ENCODE measurements at places on chromosomes 5 and 9.

DNA sequence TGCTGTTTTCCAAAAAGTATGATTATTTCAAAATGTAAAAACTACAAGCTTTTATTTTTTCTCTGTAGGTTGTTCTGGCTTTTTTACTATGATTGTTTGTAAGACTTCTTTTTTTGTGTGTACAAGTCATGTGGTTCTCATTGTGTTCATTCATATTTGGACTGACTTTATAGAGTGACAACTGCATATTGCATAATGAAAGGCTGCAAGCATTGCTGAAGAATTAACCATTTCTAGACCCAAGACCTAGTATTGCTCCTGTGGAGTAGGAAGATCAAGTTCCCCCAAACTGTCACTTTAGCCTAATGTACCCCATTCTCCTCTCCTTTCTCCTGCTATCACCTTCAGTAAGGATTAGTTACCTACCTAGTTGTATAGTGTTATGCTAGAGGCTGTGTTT is 10.0 kb downstream of the MAP1B start:
- DNase-seq: no peak

- no peak for DNase-seq
Observed at GRCh38 chr5:15585841-15586591, 86.0 kb downstream of the FBXL7 start.

DNA sequence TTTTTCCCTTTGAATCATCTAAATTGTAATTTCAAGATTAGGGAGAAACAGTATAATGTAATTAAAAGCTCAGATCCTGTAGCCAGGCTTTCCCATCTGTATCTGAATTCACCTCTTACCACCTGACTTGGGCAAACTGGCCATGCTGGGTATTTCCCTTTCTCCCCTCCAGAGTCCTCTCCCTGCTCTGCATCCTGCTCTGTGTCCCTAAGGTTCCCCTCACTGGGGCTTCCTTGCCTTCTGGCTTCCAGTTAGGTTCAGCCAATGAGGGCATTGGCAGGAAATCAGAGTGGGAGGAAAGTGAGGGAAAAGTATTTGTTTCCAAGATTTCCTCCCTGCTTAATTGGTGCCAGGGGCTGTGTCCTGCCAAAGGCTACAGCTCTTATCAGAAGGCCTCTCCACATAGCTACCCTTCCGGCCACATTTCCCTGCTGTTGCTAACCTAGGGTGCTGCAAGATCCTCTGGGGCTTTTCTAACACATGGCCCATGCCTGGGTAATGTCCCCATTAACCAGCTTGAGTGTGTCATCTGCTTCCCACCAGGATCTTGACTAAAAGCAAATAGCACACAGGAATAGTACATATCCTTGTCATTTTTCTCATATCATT is 51.0 kb upstream of the MPDZ start:
- no peak for DNase-seq

DNA sequence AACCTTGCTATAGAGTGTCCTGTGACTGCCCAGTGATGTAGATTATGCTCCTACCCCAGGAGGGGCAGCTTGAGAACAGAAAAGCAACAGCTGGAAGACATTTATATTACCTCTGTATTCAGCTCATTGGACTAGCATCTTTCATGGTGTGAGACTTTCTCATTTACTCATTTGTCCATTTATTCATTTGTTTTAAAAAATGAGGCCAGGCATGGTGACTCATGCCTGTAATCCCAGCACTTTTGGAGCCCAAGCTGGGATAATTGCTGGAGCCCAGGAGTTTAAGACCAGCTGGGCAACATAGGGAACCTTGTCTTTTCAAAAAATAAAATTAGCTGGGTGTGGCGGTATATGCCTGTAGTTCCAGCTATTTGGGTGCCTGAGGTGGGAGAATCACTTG is 130.0 kb upstream of the LHFPL2 start:
- DNase-seq: no peak

- DNase-seq: peak; percentile 44
Observed at GRCh38 chr5:115543365-115544042, 1.1 kb downstream of the FEM1C start.

GRCh38 chr5:170217831-170218230 is 15.0 kb upstream of the C5orf58 start:
- DNase-seq: no peak

- DNase-seq: no peak
Observed at GRCh38 chr9:114619191-114619761, 8.2 kb downstream of the TMEM268 start.

DNA sequence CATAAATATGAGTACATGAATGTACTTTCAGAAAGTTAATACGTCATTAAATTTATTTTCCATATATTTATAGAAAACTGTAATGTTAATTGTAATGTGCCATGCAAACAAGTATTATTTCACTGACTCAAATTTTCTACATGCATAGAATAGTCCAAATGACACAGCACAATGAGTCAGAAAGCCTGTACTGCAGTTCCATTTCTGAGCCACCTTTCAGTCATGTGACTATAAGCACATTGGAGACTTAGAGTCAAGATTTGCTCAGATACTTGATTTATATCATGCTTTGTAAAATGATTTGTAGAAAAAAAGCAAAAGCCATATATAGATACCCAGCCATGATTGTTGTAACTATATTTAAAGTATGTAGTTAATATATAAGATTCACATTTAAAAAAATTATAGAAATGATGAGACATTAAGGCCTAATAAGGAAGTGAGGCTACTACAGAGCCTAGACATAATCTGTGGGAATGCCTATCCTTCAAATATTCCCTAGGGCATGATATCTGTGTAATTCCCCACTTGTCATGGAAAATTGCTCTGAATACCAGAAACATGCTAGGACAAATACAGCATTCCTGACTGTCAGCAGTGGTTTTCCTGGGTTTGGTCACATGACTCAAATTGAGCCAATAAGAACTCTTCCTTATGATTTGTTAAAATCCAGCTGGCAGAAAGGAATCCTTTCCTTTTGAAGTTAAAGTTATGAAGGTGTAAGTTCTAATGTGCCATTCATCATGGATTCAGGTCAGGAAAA is 50.0 kb downstream of the PTPRD start:
- DNase-seq: no peak

DNA sequence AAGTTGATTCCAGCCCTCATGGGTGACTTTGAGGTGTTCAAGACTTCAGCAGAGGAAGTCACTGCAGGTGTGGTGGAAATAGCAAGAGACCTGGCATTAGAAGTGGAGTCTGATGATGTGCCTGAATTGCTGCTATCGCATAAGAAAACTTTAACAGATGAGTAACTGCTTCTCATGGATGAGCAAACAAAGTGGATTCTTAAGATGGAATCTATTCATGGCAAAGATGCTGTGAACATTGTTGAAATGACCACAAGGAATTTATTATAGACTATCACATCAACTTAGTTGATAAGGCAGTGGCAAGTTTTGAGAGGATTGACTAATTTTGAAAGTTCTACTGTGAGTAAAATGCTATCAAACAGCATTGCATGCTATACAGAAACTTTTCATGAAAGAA is 17.1 kb upstream of the POU4F3 start:
- no peak for DNase-seq

DNA sequence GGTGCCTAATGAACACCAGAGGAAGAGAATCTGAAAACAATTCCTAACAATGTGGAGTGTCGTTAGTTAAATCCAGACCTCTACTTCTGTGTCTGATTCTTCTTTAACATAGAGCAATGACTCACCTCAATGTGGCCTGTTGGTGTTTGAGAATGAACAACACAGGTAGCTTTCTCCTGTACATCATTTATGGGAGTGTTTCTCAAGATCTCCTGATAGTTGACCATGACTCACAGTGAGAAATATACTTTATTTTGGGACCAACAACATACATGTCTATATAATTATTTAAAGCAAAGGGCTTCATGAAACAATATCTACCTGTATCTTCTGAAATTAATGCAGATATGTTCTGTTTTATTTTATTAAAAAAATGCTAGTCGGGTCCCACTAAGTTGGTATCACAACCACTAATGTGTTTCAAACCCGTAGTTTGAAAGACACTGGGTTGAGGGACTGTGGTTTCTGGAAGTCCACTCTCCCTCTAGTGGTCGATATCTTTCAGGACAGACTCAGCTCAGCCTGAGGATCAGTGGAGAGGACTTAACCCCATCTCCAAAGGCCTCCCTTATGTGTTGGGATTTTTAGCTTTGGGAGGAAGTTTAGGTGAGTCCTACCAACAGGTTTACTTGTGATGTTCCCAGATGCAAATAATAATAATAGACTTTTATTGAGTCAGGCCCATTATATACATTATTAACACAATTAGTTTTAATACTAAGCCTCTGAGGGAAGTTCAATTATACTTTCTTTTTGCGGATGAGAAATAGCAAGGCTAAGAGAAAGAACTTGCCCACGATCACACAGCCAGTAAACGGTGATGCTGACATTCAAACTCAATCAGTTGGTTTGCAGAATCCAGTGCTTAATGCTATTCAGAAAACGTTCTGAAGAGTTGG is 70.0 kb upstream of the KLF9 start:
- no peak for DNase-seq

DNA sequence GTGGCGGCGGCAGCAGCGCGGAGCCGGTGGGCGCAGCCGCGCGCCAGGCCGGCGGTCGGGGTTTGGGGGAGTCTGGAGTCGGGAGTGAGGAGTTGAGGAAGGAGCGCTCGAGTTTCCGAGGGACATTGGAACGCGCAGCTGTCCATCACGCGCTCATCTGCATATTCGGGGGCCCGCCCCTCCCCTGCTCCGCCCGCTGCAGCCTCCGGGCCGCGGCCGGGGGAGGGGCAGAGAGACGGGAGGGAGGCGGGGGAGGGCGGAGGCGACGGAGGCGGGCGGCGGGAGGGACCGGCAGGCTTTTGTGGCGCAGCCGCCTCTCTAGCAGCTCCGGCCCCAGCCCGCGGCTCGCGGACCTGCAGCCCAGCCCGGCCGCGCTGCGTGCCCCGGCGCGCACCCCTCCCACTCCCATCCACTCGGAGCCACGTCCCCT is at the start of gene IRX2:
Gene IRX2, minus strand, starts transcription at position 86 of the 430 bp plus-strand sequence. CDS start 264 bp downstream, outside the sequence.
- DNase-seq: no peak

- no peak for DNase-seq
Observed at GRCh38 chr9:15416880-15417279, 5.8 kb upstream of the SNAPC3 start.

GRCh38 chr5:63805151-63805550 is 157.1 kb downstream of the HTR1A start:
- DNase-seq: no peak

GRCh38 chr5:140145256-140145655 is 19.5 kb downstream of the IGIP start:
- DNase-seq: no peak

- DNase-seq: no peak
Observed at GRCh38 chr5:31049936-31050704, 143.4 kb upstream of the CDH6 start.

Measured in NK-92 treated with Interleukin-12 subunit alpha and Interleukin-12 subunit beta, amount 100 ng/mL, for 24 hours (cell line).